ENCODE measurements at places on chromosomes 12 and 14.

DNA sequence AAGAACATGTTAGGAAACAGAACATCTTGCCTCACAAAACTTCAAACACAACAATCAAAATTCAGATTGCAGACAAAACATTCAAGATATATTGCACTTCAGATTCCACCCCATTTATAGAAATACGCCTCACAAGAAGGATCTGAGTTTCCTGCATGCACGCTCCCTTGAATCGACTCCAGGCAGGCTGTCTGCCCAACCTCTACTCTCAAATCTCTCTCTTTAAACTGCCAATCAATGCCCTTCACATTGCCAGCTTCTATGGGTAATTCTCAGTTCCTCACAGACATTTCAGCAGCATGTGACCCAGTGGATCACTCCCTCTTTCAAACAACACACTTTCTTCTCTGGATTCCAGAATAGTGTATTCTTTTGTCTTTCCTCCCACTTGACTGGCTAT, 184.1 kb downstream of the PRKD1 start:
- no peak for DNase-seq

GRCh38 chr14:104677512-104678332, 11.7 kb upstream of the INF2 start:
- peak; percentile 60 for DNase-seq

GRCh38 chr14:86530457-86530856, 1000.5 kb downstream of the FLRT2 start:
- DNase-seq: no peak

DNA sequence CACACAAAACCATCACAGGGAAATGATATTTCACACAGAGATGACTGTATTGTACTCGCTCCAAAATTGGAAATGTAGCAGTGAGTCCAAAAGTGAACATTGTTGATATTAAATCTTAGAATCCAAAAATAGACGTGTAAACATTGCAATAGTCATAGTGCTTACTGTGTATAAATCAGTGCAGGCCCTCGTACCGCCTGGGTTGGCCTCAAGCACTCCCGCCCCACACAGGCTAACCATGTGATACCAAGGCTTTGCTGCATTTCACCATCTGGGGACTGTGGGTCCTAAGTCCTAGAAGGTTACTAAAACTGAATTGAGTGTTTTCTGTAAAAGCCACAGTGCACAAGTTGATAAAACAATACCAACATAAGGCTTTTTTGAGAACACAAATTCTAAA, 107.3 kb downstream of the PPP2R5E start:
- no peak for DNase-seq

DNA sequence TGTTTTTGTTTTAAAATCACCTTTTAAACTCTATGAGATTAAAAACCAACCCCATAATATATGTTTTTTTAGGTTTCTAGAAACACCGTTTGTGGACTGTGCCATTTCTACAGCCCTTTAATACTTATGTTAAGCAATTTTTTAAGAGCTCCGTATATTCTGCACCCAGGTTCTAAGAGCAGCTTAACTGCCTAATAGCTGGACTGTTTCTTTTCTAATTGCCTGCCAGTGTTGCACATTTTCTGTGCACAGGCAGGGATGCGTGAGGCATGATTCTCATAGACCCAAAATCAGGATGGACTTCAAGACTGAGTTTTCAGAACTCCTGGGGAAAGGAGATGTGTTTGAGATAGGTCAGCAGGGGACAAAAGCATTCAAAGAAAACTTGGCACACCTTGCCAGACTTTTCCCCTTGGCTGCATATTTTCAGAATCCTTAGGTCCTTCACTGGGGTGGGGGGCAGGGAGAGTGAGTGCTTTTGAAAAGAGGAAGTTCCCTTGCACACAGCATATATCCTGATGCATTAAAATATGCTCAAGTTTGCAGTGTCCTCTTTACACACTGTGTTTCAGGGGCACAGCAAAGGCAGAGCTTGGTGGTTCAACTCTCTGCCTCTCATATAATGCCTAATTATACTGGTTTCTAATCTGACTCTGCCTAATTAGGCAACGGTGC, 27.9 kb downstream of the TMEM30B start:
- no peak for DNase-seq

DNA sequence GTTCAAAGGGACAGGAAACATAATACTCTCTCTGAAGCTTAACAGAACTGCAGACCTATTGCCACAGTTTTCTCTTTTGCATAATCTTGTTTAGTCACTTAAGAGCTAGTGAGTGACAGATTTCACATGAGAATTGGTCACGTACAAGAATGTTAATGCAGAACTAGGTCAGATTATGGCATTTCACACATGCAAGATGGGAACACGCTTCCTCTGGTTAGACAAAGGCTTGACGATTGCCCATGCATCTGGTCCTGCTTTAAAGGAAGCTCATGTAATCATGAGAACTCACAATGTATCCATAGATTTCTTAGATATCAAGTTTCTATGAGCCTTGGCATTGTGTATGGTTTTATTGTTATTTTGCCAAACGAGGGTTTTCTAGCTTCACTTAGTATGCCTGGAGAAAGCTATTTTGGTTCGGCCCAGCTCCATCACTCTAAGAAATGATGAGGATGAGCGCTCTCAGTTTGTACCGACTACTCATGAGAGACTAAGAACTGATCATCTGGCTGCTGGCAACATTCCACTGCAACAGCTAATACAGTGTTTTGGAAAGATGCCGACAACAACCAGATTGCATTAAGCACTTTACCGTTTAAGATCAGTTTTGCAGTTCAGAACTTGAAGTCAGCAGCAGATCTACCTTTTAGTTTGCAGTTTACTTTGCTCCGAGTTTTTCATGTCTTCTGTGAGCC, 380.0 kb downstream of the DIO2 start:
- no peak for DNase-seq

DNA sequence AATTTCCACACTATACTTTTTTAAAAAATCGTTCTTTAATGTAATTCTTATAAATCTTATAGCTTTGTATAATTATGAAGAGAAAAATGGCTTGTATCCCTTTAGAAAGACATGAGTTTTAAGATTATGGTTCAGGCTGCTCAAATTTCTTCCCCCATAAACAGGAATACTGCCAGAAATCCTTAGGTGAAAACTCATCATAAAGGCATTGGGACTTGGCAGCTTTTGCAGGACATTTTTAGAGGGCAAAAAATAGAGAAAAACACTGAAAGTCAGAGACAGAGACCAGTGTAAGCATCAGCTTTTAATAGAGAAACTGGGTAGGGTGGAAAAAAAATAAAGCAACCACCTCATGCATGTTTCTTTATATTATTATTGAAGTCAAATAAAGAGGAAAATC, 29.1 kb downstream of the LRRK2 start:
- DNase-seq: no peak

DNA sequence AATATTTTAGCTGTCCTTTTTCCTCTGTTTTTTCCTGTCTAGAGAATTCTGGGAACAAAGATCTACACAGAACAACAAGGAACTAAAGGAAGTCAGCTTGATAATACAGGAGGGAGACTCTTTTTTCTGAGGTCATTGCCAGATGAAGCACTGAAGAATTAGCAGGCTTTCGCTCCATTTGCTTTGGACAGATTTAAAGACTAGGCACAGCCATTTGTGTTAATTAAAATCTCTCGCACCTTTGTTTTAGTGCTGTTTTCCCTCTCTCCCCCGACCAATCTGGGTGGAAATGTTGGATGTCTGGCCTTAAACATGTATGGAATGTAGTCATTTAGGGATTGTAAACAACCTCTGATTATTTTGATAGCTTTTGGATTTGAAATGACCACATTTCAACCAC, 9.6 kb upstream of the GPHN start:
- no peak for DNase-seq

DNA sequence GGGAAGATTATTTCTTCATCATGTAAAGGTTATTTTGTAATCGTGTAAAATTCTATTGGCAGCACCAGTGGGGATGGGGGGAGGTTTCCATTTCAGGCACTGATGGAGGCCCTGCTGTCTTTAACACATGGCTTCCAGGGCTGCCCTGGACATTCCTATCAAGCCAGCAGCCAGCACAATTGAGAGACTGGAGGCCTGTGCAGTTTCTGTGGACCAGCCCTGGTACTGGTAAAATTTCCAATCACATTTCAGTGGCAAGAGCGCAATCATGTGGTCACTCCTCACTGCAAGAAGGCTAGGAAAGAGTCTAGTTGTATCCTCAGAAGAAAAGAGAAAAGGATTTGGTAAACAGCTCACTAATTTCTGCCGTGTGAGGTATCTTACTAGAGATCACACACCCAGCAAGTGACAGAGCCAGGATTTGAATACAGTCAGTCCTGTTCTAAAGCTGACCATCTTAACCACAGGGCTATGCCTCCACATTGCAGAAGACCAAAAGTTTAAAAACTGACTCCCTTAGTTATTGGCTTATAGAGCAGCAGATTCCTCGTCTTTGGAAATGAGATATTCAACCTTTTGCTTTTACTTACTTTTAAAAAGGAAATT, 179.4 kb upstream of the ARHGAP5 start:
- DNase-seq: no peak

- no peak for DNase-seq
These were observed 170.7 kb downstream of the ESRRB start for GRCh38 chr14:76546426-76547221.

- DNase-seq: no peak
These were observed 8.1 kb upstream of the ATXN2 start for GRCh38 chr12:111607239-111607638.

GRCh38 chr12:124493809-124494750, 73.3 kb downstream of the NCOR2 start:
- peak; percentile 74 for DNase-seq

GRCh38 chr14:101105045-101105444, 201.5 kb upstream of the RTL1 start:
- no peak for DNase-seq

GRCh38 chr14:52348279-52348678, 34.2 kb downstream of the PTGER2 start:
- no peak for DNase-seq

- no peak for DNase-seq
These were observed 6.3 kb downstream of the CCDC197 start for GRCh38 chr14:94003397-94003796.

DNA sequence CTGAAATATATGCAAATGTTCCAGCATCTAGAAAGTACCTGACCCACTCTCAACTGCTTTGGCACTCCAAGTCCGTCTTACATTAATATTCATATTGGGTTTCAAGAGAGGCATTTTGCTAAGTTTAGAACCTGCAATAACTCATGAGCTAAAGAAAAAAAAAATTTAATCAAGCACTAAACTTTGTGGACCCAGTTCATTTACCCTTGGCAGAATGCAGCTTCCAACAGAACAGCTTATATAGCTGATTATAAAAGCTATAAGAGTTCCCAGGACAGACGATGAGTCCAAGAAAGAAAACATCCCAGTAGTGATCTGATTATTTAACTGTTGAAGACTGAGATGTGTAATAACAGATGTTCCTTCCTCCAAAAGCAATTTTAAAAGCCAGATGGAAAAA, 592.0 kb downstream of the KCNH5 start:
- no peak for DNase-seq

GRCh38 chr14:71918955-71919354, 13.3 kb upstream of the RGS6 start:
- no peak for DNase-seq

- no peak for DNase-seq
These were observed 150.8 kb upstream of the DAAM1 start for GRCh38 chr14:59037620-59038019.

DNA sequence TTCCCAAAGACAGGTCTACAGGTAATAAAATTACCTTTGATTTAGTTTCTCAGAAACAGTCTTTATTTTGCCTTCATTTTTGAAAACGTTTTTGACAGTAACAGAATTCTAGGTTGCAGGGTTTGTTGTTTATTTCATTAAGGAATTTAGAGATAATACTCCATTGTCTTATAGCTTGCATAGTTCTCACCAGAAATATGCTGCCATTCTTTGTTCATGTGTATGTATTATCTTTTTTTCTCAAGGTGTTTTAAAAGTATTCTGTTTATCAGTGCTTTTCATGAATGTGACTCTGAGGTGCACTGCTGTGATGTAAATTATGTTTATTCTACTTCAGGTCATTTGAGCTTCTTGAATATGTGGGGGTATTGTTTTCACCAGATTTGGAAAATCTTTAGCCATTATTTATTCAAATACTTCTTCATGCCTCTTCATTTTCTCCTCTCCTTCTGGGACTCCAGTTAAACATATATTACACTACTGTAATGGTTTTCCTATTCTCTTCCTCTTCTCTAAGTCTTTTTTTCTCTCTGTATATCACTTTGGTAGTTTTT, 32.7 kb downstream of the ZNF605 start:
- no peak for DNase-seq

DNA sequence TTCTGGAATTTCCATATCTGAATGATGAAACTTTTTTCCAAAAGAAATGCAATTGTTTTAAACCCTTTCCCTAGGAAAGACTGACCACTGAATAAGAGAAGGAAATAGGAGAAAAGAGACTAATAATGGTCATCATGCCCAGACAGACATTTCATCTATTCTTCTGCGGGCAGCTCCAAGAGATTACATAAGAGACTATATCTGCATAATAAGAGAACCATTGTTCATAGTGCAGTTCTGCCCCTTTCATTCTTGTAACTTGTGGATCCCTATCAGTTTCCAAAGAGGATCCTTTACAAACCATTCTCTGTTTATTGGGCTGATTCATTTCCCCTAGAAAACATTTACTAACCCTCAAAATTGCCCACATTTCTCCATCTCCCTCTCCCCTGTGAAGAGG, 197.8 kb downstream of the FSCB start:
- no peak for DNase-seq

- no peak for DNase-seq
These were observed 129.3 kb downstream of the HMGA2 start for GRCh38 chr12:65953631-65954030.

Data from stimulated activated CD8-positive, alpha-beta memory T cell treated with anti-CD3 and anti-CD28 coated beads, Interleukin-7, amount 100 ng/mL, for 48 hours (primary cell).